ENCODE measurements at places on chromosomes 6 and 20.

GRCh38 chr6:53737746-53738145 is 57.1 kb upstream of the LRRC1 start:
- DNase-seq, result no peak

- DNase-seq, result no peak
Measured at GRCh38 chr6:164871783-164872182, 437.6 kb downstream of the C6orf118 start.

DNA sequence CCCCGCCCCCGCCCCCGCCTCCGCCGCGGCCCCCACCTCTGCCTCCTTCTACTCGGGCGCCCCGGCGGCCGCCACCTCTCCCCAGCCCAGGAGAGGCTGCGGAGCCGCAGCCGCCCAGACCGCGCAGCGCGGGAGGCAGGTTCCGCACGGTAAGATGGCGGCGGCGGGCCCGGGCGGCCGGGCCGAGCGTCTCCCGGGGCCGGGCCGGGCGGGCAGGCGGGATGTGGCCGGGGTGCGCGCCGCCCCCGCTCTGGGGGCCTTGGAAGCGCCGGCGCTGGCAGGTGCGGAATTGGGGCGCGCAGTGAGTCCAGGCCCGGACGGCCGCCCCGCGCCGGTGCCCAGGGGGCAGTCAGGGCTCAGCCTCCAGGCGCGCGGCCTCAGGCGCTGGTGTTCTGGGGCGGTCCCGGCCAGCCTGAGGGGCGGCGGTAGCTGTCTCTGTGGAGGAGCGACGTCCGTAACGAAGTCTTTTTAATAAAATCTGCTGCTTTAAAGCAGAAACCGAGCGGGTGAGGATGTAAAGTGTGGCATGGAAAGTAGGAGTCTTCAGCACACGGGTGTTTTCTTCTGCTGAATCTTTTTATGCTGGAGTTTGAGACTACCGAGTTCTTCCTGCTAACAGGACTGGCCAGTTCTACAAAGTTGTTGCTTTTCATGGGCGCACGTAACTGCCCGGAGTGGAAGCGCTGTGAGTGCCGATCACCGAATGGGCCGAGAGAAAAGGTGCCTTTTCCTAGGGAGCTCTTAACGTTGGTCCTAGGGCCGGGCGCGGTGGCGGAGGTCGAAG is at the start of gene GID8:
TSS of gene GID8 (plus strand) at position 43 of the 784 bp plus-strand sequence. CDS start 3,356 bp downstream, outside the sequence.
- DNase-seq, result no peak

- DNase-seq, result no peak
Measured at GRCh38 chr6:52356017-52356416, 5.9 kb upstream of the PAQR8 start.

- DNase-seq, result no peak
Measured at GRCh38 chr20:8318965-8319625, 187.0 kb downstream of the PLCB1 start.

DNA sequence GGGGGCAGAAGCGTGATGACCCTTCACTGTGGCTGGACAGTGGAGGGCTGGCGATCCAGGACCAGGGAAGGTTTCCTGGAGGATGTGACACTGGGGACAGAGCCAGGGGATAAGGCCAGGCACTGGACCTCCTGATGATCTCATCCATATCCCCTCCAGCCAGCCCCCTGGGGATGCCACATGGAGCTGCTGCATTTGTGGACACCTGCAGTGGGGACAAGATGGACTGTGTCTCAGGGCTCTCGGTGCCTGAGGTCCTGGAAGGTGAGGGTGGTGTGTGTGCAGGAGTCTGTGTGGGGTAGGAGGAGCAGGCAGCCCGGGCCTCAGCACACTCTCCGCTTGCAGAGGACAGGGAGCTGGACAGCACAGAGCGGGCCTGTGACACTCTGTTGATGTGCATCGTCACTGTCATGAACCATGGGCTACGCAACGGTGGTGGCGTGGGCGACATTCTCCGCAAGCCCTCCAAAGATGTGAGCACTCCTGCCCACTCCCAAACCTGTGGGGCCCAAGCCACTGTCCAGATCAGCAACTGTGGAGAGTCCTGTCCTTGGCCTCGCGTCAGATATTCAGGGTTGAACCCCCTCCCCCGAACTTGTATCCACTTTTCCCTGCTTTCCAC is 19.9 kb downstream of the UQCC2 start:
- DNase-seq, result no peak
